Activated T-helper 17 cell treated with anti-CD3 and anti-CD28 coated beads, Interleukin-2, amount 50 U/mL, for 72 hours (primary cell): ENCODE measurements at places on chromosomes 5 and 9. TPM values are rescaled to one million over a fixed set of nuclear protein-coding genes. Genes with fewer than 3 reads are reported as not detected.
A peak's percentile ranks its signal among the peaks of the same experiment; 100 is the strongest.

DNA sequence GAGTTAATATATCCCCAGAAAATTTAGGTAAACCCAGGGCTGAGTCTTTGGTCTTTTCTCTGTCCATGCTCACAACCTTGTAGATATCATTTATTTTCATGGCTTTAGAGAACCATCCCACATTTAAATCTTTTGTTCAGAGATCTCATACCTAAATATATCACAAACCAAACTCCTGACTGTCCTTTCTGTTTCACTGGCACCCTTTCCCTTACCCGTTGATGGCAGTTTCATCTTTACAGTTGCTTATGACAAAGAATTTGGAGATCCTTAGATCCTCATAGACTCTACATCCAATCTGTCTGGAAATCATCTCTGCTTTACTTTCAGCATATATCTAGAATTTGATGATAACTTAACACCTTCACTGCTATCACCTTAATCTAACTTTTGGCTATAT, 19.2 kb downstream of the RNF180 start:
- no peak for ATAC-seq

- no peak for ATAC-seq
These were observed 2.0 kb downstream of the PPP3R2 start for GRCh38 chr9:101592788-101593187.

DNA sequence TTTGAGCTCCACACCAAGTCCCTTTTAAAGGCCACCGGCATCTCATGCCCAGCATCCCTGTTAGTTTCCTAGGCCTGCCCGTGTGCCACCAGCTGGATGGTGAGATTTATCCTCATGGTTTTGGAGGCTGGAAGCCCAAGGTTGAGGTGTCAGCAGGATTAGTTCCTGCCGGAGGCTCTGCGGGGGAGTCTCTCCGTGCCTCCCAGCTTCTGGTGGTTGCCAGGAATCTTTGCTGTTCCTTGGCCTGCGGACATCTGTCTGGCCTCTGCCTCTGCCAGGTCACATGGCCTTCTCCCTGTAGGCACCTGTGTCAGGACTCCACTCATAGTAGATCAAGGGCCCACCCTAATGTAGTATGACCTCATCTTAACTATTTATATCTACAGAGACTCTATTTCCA, 45.4 kb downstream of the JADE2 start:
- no peak for ATAC-seq

DNA sequence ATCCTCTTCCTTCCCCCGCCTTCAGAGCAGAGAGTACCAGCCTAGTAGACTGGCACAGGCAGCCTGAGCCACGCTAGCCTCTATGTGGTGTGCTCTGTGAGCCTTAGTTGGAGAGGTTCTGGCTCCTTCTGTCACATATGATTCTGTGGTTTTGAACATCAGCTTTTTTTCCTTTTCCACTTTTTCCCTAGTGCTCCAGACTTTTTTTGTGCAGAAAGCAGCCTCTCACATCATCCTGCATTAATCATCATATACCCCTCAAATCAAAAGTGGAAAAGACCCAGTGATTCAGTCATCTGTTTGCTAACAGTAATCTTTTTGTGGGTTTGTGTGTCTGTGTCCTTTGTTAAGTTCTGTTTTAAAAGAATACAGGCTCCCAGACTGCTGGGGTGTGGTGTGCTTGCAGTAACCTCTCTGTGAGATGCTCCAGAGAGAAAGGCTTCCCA, 663.9 kb upstream of the RGMB start:
- ATAC-seq = no peak

DNA sequence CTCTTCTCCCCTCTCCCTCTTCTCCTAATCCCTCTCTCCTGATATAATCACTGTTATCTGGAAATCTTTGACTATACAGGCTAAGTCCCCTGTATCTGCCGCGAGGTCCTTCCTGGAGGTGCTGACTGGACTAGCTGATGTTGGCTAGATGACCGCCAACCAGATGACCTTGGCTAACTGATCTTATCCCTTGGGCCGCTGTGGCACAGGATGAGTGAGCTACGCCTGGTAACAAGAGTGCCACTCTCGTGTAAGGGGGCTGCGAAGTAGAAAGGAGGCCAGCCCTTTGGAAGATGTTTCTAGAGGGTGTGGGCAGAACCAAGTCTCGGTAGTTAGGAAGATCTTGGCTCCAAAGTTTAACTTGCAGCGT, 345 bp upstream of the PRRC1 start:
- peak; percentile 54 for ATAC-seq

The NUP155 gene
- total RNA-seq = 84.5 TPM

GRCh38 chr5:1651250-1651649, 127.5 kb upstream of the LPCAT1 start:
- no peak for ATAC-seq

GRCh38 chr5:160312134-160312959, at the start of gene CCNJL:
TSS of gene CCNJL (minus strand) at chr5:160312564. CDS start at chr5:160311923, 641 bp downstream.
- ATAC-seq = no peak

DNA sequence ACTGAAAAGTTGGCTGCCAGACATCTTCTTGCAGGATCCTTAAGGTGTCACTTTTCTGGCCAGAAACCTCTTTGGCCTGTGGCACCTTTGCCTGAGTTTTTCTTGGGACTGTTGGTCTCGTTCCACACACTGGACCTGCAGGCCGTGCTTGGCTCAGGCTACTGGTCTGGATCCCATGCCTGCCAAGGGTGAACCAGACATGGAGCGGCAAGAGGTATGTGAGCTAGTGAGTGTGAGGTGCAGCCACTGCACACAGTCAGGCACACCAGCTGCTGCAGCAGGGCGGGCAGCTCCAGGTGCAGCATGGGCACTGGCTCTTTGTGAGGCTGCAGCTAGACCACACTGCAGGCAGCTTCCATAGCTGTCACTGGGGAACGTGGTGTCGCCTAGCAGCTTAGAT, 47.9 kb downstream of the NDUFAF2 start:
- ATAC-seq = no peak

The PARP8 gene
- total RNA-seq = 57.2 TPM
